ENCODE measurements at places on chromosomes 5 and 9.

DNA sequence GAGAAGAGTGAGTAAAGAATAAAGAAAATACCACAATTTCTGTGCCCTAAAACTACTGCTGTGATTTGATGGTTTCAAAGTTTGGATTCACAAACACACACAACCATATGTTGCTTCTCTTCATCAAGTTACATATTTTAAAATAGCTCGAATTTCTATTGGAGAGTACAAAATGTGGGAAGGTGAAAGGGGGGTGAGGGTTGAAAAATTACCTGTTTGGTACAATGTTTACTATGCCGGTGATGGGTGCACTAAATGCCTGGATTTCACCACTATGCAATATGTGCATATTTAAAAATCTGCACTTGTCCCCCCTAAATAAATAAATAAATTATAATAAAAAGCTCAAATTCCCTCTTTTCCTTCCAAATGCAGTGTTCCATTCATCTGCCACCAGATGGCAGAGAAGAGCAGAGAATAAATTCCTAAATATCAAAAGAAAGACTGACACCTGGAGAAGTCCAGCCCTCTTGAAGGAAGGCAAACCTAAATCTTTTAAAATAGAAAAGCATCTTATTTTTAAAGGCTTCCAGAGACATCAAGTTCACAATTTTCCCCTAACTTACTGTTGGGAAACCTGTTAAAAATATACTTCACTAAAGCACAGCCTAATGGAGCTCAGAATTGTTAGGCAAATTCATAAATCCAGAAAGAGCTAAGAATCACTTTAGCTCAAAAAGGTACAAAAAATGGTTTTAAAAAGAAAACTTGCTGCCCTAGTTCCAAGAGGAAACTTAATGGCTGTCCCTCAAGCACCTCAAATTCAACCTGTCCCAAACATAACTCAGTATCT lies 24.8 kb upstream of the HNRNPA0 start:
- DNase-seq = peak; percentile 58

DNA sequence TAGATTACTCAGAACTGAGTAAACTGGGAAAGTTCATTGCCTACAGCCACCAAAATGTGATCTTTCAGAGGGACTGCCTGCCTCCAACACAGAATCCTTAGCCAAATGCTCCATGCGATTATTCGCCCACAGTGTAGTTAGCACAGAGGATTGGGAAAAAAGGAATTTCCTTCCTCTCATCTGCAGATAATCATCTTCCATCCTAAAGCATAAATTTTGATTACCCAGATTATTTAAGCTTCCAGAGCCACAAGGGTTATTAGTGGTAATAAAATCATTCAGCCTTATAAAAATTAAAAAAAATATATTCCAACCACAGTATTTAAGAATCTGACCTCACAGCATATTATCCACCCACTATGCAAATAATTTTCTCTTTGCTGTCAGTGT lies 285.3 kb upstream of the GRAMD2B start:
- DNase-seq = peak; percentile 13

DNA sequence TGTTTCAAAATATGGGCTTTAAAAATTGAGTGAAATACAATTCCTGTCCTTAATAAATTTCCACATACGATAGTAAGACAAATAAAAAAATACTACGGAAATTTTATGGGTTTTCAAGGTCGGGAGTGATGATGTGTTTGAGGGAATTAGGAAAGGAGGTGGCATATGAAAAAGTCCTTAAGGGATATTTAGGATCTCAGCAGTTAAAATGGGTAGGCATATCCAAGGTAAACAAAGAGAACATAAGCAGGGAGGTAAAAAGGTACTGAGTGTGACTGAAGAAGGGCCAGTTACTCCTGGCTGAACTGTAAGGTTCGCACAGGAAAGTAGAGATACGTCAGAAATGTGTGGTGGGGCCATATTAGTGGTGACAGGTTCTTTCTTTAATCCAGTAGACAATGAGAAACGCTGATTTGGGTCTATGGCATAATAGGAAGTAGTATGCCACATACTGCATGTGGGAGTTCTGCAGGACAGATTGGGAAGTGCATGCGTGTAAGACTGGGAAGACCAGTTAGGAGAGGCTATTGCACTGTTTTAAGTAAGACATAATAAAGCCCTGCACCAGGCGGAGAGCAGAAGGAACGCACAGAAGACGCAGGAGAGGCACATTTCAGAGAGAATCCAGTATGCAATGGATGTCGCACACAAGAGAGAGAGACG lies 937 bp upstream of the HMGCR start:
- DNase-seq = peak; percentile 89

DNA sequence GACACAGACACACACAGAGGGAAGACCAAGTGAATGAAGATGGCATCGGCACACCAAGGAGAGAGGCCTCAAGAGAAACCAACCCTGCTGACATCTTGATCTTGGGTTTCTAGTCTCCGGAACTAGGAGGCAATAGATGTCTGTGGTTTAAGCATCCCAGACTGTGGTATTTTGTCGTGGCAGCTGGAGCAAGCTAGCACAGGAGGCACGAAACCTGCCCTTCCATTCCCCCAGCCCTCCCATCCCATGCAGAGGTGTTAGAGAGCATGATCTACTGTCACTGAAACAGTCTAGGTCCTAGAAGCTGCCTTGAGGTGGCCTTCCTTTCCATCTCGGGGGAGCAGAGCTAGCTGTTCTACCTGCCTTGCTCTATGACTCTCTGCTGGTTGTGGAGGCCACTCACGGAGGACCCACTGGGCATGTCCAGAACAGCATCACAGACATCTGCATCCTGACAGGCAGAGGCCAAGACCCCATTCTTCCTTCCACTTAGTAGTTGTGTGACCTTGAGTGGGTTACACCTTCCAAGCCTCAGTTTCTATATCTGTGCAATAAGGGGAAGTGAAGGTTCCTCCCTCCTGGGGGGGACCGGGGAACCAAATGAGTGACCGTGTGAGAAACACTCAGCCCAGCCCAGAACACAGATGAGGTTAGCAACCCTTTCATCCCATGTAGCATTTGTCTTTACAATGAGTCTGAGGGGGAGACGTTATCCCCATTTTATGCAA lies 134.3 kb upstream of the BOD1 start:
- no peak for DNase-seq

GRCh38 chr9:80550181-80550580 lies 978.4 kb downstream of the TLE4 start:
- no peak for DNase-seq

- DNase-seq = no peak
Measured at GRCh38 chr5:96051401-96051830, 89.8 kb upstream of the ELL2 start.

DNA sequence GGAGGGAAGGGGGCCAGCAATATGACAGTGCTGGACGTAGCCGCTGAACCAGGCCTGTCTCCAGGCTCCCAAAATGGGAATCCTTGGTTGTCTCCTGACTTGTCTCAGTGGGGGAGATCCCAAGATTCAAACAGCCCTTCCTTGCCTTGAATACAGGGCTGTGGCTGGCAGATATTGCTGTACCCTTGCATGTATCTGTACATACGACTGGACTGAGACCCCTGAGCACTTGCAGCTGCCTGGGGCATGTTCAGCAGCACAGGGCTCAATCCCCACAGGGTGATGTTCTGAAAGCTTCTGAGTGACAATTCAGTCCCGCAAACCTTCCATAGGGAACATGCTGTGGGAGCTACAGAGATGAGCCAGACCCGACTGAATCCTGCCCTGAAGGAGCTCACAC lies 13.3 kb downstream of the OR13J1 start:
- no peak for DNase-seq

DNA sequence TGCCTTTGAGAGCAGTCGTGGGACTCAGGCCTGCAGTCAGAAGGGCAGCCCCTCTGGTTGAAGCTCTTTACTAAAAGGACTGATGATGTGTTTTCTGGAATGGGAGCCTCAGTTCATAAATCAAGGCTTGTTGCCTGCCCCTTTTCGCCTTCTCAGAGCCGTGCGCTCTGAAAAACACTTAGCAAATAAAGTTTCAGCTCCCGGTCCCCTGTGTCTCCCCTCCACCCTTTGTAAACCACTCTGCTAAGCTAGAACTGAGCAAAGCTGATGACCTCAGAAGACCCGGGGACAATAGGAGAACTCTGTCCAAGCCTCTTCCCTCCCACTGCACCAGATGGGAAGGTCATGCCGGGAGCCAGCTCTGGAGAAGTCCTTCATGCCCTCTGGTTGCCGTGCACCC lies 39.3 kb upstream of the ADRA1B start:
- no peak for DNase-seq

- DNase-seq = no peak
Measured at GRCh38 chr5:172770374-172770674, 671 bp downstream of the DUSP1 start.

DNA sequence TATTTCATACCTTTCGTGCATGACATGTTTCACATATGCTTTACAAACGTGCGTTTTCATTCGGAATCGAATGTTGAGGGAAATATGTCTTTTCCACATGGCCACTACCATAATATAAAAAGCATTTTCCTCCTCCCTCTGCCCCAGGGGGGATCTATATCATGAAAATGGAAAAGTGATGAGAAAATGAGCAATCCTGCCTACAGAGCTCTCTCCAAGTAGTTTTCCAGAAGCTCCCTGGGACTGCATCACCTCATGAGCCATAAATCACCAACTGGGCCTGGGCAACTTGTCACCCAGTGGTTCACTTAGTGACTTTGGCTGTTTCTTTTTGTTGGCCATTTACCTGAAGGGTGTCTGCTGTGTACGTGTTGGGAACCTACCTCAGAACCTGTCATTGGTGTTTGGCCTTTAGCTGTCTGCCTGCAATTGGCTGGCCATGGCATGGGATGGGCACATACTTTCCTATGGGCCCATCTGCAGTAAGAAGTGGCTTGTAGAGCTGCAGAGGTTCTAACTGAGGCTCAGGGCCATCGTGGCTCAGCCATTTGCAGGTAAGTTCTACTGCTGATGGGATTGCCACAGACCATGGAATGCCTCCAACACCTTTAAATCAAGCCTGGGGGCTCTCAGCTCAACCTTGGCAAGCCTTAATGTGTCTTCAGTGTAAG lies 9.5 kb upstream of the TIFAB start:
- DNase-seq = no peak

DNA sequence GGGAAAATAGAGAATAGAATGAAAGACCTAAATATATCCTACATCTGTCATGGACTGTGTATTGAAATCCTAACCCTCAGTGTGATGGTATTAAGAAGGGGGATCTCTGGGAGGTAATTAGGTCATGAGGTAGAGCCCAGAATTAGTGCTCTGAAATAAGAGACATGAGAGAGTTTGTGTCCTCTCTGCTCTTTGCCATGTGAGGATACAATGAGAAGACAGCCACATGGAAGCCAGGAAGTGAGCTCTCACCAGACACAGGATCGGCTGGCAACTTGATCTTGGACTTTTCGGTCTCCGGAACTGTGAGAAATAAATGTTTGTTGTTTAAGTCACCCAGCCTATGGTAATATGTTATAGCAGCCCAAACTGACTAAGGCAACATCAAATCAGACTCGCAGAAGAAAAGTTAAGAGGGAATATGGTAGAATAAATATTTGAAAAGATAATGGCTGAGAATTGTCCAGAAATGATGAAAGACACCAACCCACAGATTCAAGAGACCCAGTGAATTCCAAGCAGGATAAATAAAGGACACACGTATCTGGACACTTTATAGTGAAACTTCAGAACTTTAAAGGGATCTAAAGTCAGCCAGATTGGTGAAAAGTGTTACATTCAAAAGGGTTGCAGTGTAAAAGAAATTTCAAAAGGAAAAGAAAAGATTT lies 12.7 kb upstream of the SLC36A1 start:
- no peak for DNase-seq

- DNase-seq = no peak
Measured at GRCh38 chr5:38285226-38285625, 26.9 kb downstream of the EGFLAM start.

- DNase-seq = no peak
Measured at GRCh38 chr9:12993466-12993865, 218.6 kb downstream of the LURAP1L start.

- DNase-seq = peak; percentile 48
Measured at GRCh38 chr9:87667164-87667738, 58.7 kb upstream of the CTSL start.

DNA sequence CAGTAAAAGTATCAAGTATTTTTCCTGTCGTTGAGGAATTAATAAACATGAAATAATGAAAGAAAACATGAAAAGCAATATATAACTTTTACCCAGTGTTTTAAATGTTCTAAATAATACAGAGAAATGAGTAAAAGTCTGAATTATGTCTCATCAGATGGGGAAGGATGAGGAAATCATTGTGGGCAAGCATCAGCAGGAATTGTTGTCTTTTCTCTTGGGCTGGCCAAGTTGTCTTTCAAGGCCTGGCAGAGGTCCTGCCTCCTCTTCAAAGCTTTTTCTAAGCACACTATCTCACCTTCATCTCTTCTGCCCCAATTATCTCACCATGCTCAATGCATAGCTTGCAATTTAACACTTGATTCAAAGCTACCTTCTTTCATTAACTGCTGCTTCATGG lies 41.9 kb downstream of the MOCS2 start:
- DNase-seq = no peak

DNA sequence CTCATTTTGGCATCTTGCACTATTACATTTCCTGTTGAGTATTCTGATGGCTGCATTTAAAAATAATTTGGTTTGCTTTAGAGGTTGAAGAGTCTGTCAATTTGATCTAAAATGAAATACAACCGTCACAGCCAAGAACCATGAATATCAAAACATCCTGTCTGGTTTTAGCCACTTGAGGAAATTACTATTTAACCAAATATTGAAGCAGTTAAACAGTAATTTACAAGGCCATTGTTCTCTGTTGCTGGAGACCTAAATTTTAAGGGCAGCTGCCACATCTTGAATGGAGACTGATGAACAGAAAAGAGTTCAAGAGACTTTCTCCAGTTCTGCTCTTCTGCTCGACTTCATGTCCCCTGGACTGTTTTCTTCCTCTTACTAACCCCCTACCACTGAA lies 549.4 kb downstream of the LRRC70 start:
- DNase-seq = peak; percentile 71

DNA sequence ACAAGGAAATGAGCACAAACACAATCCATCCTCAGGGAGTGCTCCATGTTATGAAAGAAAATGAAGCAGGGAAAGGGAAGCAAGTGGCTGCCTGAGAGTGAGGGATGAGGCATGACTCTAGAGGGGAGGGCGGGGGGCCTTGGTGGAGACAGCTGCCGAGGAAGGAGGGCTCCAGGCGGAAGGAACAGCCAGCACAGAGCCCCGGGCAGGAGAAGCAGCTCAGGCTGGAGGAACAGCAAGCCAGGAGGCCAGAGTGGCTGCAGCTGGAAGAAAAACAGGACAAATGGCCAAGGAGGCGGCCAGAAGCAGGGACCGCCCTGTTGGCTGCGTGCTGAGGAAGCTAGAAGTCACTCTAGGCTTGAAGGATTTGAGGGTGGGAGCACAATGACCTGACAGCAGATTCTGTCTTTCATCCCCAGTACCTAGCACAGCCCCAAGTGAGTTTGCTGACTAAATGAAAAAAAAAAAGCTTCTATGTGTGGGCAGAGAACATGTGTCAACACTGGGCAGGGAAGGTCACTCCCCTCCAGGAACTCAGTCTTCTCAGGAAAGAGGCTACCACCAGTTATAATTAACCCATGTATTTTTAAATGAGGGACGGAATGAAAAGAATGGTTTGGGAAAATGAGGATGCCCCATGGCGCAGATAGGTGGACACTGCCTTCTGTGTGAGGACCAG lies 142.8 kb downstream of the DCP2 start:
- DNase-seq = no peak

GRCh38 chr5:130397132-130397531 lies 492.9 kb downstream of the CHSY3 start:
- DNase-seq = no peak

GRCh38 chr9:120378680-120379079 lies 201.3 kb downstream of the CDK5RAP2 start:
- no peak for DNase-seq

GRCh38 chr5:6496636-6497035 lies 48.0 kb downstream of the UBE2QL1 start:
- no peak for DNase-seq

Data from kidney tubule cell (primary cell).